ENCODE measurements at places on chromosomes 13 and 19.

DNA sequence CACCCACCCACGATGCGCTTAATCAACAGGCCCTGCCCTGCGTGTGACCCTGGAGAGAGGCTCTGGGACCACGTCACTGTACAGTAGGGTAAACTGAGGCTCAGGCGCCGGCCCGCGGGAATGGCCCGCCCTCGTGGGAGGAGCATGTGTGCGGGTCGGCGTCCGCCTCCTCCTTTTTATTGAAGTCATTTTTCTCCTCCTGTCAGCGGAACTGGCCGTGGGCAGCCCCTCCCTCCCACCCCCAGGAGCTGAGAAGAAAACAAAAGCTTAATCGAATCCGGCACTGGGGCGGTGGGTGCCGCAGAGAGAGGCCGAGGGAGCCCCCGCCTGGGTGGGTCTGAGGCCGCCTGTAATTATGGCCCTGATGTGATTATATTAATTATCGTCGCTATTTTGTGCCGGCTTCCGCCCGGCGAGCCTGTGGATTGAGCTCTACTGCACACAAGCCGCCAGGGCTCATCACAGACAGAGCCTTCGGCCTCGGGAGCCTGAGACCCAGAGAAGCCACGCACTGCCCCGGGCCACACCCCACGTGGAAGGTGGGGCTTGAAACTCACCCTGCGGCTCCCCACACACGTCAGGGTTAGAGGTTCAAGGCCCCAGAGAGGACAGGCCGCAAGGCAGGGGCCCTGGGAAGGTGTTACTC is 7.0 kb downstream of the C2CD4C start:
- no peak for DNase-seq

DNA sequence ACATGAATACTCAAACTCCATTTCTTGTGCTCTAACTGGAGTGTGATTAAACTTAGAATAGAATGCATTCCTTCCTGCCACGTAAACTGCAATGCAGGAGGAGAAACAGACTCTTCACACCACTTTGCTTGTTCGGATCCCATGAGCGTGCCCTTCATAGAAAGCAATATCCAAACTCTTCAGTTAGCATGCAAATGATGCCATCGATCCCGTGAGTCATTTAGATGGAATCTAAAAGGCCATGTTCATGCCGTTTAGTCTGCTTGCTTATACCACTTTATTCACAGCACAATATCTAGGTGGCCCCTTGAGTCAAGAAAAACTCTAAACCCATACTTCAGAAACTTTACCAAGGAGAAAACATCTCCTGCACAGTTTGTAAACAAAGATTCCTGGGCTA is 225.8 kb downstream of the OXGR1 start:
- no peak for DNase-seq

- no peak for DNase-seq
Measured at GRCh38 chr19:33412601-33413425, 39.3 kb downstream of the CEBPG start.

DNA sequence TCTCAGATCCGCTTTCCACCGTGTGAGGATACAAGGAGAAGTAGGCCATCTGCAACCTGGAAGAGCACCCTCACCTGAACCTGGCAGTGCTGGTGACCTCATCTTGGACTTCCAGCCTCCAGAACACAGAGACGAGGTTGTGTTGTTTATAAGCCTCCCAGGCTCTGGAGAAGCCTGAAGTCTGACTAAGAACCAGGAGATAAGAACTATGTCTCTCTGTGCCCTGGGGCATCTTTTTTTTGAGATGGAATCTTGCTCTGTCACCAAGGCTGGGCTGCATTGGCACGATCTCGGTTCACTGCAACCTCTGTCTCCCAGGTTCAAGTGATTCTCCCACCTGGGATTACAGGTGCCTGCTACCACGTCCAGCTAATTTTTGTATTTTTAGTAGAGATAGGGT is 14.5 kb downstream of the FCGBP start:
- no peak for DNase-seq

DNA sequence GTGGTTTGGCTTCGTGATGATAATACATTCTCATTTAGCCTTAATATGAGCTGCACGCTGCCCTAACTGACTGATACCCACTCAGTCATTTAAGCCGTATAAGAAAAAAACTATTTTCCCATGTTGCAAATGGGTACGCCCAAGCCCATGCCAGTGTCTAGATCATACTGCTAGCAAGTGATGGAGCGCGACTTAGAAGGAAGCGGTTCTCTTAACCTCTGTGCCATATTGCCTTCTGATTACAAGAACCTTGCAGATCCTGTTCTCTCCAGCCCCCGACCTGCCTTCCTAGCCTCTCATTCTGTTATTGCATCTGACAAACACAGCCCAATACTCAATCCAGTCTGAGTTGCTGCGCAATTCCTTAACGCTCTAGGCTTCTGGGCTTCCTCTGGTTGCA is 603 bp downstream of the GPALPP1 start:
- no peak for DNase-seq

GRCh38 chr19:55638864-55639359 is 1.9 kb upstream of the ZNF580 start:
- DNase-seq, result no peak

Data from DMS153 (cell line).